ENCODE measurements at places on chromosomes 5 and 9.

DNA sequence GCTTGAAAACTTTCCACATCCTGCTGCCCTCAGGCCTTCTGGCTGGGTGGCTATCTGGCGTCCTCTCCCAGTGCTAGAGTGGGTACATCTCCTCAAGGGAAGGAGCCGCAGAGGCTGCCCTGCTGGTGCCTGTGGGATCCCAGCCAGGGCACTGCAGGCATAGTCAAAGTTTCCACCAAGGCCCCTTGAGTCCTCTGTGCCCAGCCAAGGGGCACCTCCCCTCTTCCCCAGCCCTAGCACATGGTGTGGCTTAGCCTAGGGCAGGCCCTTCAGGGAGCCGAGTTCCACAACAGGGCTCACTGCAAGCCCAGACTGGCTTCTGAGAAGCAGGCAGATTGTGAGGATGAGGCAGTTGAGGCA, 103.2 kb downstream of the RGS3 start:
- no peak for DNase-seq

DNA sequence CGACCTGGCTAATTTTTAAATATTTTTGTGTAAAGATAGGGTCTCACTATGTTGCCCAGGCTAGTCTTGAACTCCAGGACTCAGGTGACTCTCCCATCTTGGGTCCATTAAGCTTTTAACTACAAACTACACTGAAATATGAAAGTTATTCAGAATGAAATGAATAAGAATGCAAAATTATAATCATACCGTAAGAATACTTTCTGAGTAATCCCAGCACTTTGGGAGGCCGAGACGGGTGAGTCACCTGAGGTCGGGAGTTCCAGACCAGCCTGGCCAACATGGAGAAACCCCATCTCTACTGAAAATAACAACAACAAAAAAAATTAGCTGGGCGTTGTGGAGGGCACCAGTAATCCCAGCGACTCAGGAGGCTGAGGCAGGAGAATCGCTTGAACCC, 1.1 kb upstream of the ORM1 start:
- no peak for DNase-seq

GRCh38 chr5:173627860-173628392, 11.5 kb upstream of the BOD1 start:
- no peak for DNase-seq

DNA sequence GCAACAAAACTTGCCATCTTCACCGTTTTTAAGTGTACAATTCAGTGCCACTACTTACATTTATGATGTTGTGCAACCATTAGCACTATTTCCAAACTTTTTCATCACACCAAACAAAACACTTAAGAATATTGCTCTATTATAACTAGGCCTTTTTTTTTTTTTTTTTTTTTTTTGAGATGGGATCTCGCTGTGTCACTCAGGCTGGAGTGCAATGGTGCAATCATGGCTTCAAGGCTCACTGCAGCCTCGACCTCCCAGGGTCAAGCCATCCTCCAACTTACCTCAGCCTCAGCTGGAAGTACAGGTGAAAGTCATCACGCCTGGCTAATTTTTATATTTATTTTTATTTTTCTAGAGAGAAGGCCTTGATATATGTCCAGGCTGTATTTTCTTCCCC, 22.3 kb upstream of the LMNB1 start:
- DNase-seq, result no peak

DNA sequence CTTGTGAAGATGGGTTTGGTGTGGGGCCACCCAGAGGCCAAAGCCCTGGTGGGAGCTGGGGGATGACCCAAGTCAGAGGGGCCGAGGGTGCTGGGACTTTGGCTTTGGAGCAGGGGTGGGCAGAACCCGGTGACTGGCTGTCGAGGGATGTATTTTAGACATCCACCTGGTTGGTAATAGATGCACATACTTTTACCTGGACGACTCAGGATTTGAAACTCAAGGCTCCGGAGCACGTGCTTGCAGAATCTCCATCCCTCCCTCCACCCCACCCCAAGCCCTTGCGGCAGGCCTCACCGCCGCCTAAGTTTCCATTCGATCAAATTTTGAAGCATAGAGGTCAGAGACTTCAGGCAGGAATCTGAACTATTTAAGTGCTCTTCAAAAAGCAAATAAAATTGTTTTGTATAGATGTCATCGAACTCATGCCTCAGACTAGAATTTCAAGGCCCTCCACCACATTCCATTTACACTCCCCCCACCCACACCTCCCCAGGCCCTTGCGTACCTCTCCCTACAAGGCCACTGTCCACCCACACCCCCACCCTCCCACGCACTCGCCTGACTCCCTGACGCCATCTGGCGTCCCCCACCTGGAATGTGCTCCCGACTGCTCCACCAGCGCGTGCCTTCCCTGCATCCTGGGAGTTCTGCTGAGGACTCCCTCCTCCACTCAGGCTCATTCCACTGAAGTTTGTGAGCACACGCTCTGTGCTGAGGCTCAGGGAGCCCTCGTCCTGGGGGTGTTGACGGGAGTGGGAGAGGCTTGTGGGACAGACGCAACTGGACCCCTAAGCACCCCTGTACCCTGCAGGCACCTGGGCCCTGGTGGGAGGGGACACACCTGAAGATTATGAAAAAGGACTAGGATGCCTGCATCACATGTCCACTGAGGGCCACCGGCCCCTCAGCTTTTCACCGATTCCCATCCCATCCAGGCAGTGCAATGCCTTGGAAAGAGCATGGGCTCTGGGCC, 56.4 kb upstream of the RPL26L1 start:
- no peak for DNase-seq

GRCh38 chr5:135195270-135195608, 161.2 kb upstream of the PITX1 start:
- no peak for DNase-seq

DNA sequence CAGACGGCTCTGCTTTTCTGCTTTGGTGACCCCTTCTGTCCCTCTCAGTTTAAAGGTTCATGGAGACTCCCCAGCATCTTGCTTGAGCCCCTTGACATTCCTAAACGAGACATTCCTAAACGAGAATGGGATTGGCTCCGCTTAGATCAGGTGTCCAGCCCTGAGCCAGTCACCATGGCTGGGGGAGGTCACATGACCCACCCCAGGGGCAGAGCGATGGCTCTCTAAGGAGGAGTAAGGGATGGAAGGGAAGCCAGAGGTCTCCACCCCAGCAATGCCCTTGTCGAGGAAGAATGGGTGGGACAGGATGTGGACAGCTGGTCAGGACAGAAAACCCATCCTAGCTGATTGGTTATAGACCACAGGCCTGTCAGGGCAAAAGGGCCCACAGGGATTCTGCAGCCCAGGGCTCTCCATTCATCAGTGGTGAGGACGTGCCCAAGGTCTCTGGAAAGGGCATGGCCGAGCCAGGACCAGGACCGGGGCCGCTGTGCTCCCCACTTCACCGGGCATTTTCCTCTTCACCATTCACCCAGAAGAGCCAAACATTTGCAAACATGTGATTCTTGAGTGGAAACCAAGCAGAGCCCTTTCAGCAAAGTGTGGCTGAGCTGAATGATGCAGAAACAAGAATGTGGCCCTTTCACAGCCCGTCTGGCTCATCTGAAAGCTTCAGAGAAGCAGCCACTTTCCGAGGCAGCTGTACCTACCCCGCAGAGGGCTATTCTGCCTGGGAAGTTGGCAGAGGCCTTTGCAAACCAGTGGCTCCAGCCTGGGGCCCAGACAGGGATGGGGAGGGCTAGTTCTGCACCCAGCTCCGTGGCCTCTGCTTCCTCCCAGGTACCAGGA, 19.8 kb upstream of the AIF1L start:
- DNase-seq, result no peak

- no peak for DNase-seq
Measured at GRCh38 chr5:111495159-111495558, 17.2 kb downstream of the STARD4 start.

DNA sequence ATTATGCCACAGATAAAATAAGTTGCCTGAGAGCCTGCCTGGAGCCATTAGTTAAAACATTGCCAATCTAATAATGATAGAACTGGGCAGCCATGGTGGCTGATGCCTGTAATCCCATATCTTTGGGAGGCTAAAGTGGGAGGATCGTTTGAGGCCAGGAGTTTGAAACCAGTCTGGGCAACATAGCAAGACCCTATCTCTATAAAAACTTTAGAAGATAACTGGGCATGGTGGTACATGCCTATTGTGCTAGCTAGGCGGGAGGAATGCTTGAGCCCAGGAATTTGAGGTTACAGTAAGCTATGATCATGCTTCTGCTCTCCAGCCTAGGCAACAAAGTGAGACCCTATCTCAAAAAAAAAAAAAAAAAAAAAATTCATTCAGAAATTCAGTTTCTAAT, 52.6 kb downstream of the RAI14 start:
- DNase-seq, result no peak

- DNase-seq, result no peak
Measured at GRCh38 chr5:42691413-42691937, 65.1 kb upstream of the CCDC152 start.

GRCh38 chr9:79788662-79789061, 216.9 kb downstream of the TLE4 start:
- no peak for DNase-seq

DNA sequence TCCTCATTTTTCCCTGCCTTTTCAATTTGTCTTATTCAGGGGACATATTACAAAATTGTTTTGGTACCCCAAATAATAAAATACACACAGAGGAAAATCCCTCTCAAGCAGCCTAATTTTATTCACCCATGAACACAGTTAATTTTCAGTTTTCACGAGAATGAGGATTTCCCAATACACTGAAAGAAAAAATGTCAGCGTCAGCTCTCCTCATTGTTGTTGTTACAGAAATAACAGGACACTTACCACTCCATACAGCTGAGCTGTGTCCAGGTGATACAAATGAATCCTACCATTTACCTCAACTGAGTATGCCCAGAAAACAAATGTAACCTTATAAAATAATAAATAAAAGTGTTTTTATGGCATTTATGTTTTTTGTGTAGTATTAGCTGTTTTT, 144.6 kb upstream of the PCA3 start:
- no peak for DNase-seq
